ENCODE measurements at places on chromosomes 4 and X. TPM values are rescaled to one million over a fixed set of nuclear protein-coding genes. Genes with fewer than 3 reads are reported as not detected.

- no peak for ATAC-seq
Measured at GRCh38 chrX:45751156-45751555, 550.5 kb upstream of the DIPK2B start.

GRCh38 chrX:97844943-97845342 is 961.2 kb downstream of the RPA4 start:
- ATAC-seq = no peak

The CTAG1B gene
- not detected for total RNA-seq

The CSAG3 gene
- total RNA-seq = not detected

- ATAC-seq = no peak
Measured at GRCh38 chrX:110722135-110722534, 73.5 kb downstream of the CHRDL1 start.

DNA sequence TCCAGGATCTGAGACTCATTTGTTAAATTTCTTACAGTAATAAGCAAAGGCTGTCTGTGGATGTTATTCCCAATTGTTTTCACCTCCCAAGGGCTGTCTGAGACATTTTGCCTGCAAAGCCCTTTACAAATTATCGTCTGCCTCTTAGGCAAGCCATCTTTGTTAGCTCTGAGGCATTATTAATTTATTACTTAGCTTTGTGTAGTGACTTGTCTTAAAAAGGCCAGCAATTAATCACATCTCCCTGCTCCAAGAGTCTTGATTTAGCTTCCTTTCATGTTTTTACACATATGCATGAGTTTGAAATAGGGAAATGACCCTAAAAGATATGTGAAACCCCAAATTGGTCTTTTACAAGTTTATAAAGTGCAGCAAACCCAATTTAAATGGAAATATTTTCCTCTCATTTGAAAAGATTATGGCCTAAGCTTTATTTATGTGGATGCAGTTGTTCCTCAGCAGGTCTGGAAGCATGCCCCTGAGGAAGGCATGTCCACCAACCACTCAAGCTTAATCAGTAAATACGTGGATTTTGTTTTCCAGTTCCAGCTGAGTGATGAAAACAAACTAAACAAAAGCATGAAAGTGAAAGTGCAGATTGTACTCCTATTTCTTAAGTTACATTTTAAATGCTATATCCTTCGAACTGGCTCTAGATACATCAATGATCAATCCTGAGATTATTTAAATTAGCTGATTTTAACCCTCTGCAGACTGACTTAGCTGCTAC is 173.6 kb upstream of the LNX1 start:
- ATAC-seq = no peak

The IL13RA2 gene
- total RNA-seq = 0.16 TPM

- ATAC-seq = peak; percentile 71
Measured at GRCh38 chrX:11329021-11329420, 35.8 kb downstream of the AMELX start.

DNA sequence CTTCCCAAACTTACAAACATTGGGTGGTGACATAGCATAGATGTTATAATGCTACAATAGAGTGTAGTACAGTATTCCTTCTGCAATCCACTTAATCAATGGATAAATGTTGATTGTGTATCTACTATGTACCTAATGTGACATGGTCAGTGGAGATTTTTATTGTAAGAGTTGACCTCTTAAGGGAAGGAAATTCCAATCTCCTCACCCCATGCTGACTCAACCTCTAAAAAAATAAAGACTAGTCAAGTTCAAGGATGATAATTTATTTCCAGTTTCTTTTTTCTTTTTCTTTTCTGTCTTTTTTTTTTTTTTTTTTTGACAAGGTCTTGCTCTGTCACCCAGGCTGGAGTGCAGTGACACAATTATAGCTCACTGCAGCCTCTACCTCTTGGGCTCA is 206.5 kb upstream of the STS start:
- ATAC-seq = no peak

DNA sequence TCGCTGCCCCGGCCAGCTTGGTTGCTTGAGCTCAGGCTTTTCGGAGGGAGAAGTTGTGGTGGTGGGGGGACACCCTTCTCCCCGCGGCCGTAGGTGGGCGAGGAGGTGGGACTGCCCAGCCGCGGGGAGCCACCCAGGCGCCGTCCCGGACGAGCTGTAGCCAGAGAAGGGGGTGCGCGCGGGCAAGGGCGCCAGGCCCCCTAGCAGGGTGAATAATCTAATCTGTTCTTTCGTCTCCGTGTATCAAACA is 3.1 kb downstream of the MID1IP1 start:
- ATAC-seq = no peak

DNA sequence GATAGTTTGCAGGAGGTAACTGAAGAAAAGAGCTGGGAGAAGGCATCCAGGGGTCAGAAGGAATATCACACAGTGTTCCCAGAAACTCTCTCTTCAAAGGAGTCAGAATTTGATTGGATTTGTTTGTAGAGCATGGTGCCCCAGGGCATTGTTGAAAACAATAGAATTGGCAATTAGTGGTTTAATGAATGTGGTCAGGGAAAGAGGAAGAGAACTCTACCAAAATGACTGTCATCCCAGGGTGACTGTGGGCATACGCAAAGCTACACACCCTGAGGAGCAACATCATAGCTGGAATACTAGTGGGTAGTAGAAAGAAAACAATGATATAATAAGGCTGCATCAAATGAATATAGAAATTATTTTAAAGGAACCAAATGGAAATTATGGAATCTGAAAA is 21.5 kb downstream of the TNIP2 start:
- peak; percentile 23 for ATAC-seq

The MAGEA10 gene
- total RNA-seq = not detected

The SOD3 gene
- 3.4 TPM for total RNA-seq

DNA sequence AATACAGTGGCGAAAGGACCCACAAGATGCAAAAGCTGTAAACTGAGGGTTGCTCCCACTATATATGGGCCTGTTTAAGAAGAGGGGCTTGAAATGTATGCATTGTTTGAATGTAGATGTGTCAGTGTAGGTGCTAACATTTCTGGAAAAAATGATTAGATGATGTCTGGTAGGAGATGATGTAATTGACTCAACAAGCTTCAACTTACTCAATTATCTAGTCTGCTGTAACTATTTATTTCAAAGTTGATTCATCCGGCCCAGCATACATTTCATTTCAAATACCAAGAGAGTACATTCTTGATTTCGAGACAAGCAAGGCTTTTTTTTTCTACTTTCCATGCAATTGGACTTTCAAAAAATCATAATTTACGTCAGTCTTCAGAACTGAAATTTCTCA is 9.3 kb upstream of the ENAM start:
- no peak for ATAC-seq

The GAB3 gene
- 0.52 TPM for total RNA-seq

DNA sequence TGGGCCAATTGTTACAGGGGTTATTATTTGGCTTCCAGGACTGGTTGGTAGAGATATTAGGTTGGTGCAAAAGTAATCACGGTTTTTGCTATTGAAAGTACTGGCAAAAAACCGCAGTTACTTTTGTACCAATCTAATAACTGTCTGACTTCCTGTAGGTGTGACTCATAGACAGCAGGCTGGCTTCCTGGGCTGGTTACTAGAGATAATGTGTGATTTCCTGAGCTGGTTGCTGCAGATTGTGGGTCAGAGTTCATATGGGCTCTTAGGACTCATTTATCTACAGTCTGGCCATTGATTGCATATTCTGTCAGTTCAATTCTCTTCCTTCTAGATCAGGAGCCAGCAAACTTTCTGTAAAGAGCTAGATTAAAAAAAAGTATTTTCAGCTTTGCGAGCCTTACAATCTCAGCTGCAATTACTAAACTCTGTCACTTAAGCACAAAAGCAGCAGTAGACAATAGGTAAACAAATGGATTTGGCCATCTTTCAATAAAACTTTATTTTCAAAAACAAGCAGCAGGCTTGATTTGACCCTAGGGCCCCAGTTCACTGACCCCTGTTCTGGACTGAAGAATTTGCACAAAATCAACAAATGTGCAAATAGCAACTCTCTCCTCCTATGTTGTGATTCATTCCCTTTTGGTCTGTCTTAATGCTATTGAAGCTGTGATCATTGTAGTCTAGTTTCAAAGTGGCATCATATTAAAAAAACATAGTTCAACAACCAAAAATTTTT is 50.8 kb upstream of the BOD1L1 start:
- ATAC-seq = no peak

The SPIN3 gene
- 6.3 TPM for total RNA-seq

- no peak for ATAC-seq
Measured at GRCh38 chrX:119726900-119727555, 31.4 kb upstream of the SOWAHD start.

The BDH2 gene
- 17.1 TPM for total RNA-seq

The CXCL1 gene
- 22.9 TPM for total RNA-seq

GRCh38 chr4:1039493-1040343 is 28.3 kb downstream of the FGFRL1 start:
- ATAC-seq = no peak

The PPP1R2C gene
- not detected for total RNA-seq

The PCYT1B gene
- total RNA-seq = 0.64 TPM

DNA sequence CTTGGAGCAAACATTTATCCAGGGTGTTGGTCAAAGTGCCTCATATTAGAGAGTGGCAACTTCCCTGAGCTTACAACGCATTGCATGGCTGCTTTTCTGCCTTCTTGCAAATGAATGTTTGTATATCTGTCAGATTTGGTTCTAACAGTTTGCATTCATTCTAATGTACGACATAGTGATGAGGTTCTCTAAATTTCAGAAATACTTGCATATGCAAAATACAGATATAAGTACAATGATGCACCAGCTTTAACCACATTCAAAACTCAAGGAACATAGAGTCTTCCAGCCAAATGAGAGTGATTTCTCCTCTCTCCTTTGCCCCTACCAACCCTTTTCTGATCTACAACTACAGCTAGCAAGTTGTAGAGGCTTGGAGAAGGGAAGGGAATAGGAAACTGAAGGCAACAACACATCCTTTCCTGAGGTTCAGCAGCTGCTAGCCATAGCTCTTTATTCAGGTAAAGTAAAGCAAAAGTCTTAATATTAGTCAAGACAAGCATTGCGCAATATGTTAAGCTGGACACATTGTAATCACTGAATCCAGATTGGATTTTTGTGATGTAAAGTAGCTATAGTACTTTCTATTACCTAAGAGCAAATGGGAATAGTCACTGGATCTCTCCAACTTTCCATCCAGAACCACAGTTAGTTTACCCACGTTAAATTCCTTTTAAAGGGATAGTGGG is 6.3 kb downstream of the TKTL2 start:
- no peak for ATAC-seq

DNA sequence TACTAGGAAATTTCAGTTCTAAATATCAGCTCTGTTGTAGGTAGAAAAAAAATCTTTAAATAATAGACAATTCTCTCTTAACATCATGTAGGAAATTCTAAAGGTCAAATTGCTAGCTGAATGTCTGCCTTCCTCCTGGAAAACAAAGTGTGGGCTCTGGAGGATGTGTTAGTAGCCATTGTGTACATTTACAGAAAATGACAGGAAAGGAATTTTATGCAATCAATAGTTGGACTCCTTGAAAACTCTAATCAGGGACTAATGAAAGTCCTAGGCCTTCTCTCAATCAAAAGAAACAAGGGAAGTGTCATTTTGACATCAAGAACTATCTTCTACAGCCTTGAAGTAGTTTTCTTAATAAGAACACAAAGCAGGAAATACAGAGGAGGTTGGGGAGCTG is 174.6 kb downstream of the ANKRD50 start:
- no peak for ATAC-seq

GRCh38 chr4:128604840-128605239 is 204.7 kb upstream of the JADE1 start:
- no peak for ATAC-seq

DNA sequence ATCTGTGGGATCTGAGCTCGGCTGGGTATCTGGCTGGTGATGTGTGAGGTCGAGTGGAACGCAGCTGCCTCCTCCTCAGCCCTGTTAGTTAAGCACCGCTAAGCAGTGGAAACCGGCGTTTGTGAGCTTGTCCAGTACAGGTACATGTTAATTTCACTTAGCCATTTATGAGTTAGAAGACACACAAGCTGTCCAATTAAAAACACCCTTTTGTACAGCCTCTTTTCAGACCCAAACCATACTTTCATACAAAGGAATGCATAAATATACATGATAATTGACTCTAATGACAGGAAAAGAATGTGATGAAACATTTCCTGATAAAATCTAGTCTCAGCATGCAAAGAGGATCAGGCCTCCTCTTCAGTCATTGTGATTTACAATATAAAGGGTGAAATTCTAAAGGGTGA is 163.6 kb upstream of the FAT1 start:
- peak; percentile 69 for ATAC-seq

The NDUFC1 gene
- total RNA-seq = 68.2 TPM

- no peak for ATAC-seq
Measured at GRCh38 chr4:66252291-66252690, 582.0 kb upstream of the EPHA5 start.

DNA sequence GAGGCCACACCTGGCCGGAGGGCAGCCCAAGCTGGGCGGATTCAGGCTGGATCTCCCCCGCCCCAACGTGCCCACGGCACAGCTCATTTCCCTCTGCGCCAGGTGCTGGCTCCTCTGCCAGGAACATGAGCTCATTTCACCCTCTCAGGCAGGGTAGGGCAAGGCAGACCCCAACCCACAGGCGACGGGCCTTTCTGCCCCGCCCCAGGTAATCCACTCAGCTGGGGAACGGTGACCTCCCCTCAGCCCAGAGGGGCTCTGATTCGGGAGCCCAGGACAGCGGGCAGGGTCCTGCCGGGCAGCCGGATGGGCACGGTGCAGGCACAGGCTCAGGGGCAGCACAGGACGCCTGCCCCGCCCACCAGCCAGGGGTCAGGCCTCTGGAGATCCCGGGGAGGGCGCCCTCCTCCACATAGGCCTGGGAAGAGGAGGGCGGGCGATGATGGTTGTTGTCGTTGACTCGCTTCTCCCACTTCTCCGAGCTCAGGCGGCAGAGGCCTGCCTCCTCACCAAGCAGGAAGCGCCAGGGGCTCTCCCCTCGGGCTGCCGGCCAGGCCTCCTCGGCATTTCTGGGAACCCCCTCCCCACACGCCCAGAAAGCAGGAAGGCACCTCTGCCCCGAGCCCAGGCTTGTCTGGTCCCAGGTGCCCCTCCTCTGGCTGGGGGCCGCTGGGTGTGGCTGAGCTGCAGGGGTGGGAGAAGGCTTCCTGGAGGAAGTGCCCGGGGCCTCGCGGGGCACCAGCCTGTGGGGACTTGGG is 31.1 kb downstream of the TACC3 start:
- peak; percentile 58 for ATAC-seq

- ATAC-seq = peak; percentile 93
Measured at GRCh38 chr4:47485047-47485692, at the start of gene ATP10D. ATP10D (plus strand) TSS chr4:47485275; CDS start chr4:47512541, 27,266 bp downstream.

DNA sequence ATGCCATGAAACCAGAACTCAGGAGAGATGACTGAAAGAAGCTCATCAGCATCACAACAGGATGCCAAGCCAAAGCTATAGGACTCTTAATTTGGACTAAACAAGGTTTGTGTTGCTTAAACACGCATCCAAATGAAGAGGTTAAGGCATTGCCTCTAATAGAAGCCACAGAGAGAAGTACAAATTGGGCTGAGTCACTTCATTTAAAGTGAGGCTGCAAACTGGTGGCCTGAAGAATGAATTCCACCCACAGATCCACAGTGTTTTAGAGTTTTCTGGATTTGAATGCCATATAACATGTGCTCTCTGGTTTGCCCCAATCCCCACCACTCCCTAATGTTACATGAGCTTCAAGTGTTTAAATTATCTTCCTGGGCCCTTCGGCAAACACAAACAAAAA is 103.5 kb downstream of the FIP1L1 start:
- no peak for ATAC-seq

- ATAC-seq = no peak
Measured at GRCh38 chr4:40150932-40151331, 45.9 kb upstream of the RHOH start.

Measured in esophagus mucosa (tissue), 1 donor.